ELR (cell line): ENCODE measurements at places on chromosomes 3 and 15.

- no peak for DNase-seq
Observed at GRCh38 chr15:54644796-54645195, 551.9 kb downstream of the RSL24D1 start.

DNA sequence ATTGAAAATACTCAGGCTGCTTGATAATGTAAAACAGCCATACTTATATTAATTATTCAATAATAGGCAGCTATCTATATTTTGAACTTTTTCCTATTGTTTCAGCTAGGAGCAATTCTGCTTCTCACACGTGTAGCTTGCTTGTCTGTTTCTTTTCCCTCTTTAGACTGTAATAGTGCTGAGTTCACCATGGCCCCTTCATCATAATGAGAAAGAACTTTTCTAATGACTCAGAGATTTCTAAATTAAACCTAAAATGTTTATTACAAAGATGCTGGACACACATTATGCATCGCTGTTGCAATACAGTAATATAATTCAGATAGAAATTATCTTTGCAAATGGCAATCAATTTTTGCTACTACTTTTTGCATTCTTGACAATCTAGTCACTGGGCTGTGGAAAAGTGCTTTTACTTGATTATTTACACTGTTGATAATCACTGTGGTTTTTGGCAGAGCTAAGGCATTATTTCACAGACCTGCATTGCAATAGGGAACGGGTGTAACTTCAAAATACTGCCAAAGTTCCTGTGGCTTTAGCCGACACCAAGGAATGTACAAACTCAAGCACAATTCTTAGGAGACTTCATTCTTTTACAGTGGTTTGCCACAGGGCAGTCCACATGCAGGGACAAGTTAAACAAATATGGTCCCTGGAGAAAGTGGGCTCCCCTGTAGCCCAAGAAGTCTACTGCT lies 281.0 kb upstream of the TBL1XR1 start:
- DNase-seq = peak; percentile 89

DNA sequence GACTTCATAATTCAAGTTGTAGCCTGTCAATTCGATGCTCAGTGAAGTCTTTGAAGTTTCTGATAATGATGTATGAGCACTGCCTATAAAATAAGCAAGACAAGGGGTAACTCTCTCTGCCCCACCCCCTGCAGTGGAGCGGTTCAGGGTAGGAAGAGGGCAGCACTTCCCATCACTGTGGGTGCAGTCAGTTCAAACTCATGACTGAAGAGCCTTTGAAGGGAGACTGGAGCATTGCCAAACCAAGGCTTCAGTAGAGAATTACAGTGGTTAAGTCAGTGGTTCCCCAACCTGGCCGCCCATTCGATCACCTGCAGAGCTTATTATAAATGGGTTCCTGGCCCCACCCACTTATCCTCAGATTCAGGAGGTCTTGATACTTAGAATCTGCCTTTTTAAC lies 190.6 kb downstream of the SHQ1 start:
- no peak for DNase-seq

DNA sequence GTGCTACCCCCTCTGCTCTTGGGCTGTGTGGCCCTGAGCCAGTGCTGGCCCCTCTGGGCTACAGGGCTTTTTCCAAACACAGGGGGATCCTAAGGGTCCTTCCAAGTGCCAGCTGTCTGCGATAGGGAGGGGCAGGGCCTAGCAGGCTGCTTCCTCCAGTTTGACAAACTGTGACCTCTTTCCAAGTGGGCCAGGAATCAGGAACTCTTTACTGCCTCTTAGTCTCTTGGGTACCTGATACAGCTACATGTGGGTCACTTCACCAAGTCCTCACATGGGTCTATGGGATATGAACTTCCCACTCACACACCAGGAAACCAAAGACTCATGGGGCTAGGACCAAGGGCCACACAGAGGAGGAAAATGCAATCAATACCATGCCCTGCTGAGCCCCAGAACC lies 25.4 kb downstream of the SEC61A1 start:
- no peak for DNase-seq

- no peak for DNase-seq
Observed at GRCh38 chr15:80689294-80689693, 5.8 kb upstream of the ABHD17C start.

DNA sequence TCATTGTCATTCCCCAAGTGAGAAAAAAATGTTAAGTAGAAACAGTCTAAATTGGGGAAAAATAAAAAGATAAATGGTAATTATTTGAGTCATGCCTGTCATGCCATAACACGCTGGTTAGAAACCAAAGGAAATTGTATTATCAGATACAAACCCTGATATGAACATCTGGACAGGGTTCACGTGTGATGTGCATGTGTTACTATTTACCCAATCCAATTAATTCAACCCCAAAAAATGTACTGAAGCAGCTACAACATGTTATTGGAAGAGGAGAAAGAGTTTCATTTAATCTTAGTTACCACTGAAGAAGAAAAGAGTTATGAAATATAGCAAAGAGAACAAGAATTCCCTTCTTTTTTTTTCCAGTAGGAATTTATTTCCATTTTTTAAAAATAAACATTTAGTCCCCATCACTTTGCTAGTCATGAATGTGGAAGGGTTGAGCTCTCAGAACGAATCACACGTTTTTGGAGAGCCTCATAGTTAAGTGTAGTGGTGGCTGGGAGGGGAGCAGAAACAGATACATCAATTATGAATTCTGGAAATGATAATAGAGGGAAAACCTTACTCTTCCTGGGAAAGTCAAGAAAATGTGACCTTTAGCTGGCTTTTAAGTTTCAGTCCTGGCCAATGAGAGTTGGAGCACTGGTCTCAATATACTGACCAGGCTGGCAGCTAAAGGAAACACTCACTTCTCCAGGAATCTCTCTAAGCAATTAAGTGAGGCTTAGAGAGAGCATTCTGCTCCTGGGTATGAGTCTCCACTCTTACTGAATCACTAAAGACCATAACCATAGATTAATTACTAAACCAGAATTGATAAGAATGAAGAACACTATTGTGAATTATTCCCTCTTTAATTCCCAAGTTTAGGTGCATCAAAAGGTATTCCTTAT lies 796.5 kb downstream of the GRM7 start:
- DNase-seq = no peak
